ENCODE measurements at places on chromosomes 6 and 20. TPM values are rescaled to one million over a fixed set of nuclear protein-coding genes. Genes with fewer than 3 reads are reported as not detected.

MYL9 gene
- total RNA-seq = 274 TPM

FAM217A gene
- not detected for total RNA-seq

PABPC1L gene
- total RNA-seq = 123 TPM

TMEM170B gene
- total RNA-seq = 2.2 TPM

PSORS1C2 gene
- not detected for total RNA-seq

OTOR gene
- not detected for total RNA-seq

B4GALT5 gene
- total RNA-seq = 29.8 TPM

C6orf58 gene
- not detected for total RNA-seq

PRPF6 gene
- 73.9 TPM for total RNA-seq

PRSS16 gene
- 17.9 TPM for total RNA-seq

- no peak for DNase-seq
- no peak overlapping the region for H3K4me3 ChIP-seq
- H3K27ac ChIP-seq = no peak overlapping the region
- H3K27me3 ChIP-seq = no peaks in the 10 kb centered on the region
- no peaks in the 10 kb centered on the region for H3K36me3 ChIP-seq
Measured at GRCh38 chr6:142870787-142871415, 74.1 kb downstream of the HIVEP2 start.

DNA sequence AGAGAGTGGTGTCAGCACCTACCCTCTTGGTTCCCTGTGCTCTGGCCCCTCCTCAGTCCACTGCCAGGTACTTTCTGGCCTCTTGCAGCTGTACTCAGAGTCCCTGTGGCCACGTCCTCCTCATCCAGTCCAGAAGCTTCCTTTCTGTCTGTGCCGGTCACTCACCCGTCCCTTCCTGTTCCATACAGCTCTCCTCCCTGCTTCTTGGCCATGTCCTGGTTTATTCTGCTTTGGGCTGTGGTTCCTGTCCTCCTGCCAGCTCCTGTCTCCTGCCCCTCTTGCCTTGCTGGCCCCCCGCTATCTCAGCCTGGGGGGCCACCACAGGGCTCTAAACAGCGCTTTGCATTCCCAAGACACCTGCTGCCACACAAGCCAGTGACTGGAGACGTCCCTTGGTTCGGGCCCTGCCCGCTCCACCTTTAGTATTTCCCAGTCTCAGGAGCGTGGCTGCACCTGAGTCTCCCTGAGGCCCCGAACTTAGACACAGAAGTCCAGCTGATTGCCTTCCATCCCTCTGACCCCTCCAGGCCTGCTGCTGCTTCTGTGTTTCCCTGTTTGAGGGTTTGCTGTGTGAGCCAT is 15.5 kb upstream of the RBM38 start:
- no peaks in the 10 kb centered on the region for H3K4me1 ChIP-seq
- no peak overlapping the region for H3K4me3 ChIP-seq
- H3K36me3 ChIP-seq = peaks cover 85% of the 10 kb centered on the region

DNA sequence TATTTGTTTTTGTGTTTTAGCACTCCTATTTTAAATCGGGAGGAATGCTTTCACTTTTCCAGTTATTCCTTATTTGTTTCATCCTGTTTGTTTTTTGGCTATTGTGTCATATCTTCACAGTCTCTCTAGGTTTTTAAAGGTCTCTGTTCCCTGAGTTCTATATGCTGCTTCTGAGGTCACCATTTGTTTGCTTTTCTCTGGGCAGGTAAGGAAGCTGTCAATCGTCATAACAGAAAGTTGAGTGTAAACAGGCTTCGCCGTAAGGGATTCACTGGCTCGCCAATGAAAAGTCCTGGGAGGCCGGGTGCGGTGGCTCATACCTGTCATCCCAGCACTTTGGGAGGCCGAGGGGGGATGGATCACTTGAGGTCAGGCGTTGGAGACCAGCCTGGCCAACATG is 48.7 kb upstream of the RPS6KA2 start:
- no peaks in the 10 kb centered on the region for H3K36me3 ChIP-seq
- H3K4me3 ChIP-seq = no peak overlapping the region
- no peak overlapping the region for H3K27ac ChIP-seq
- no peaks in the 10 kb centered on the region for H3K27me3 ChIP-seq
- DNase-seq = no peak
- H3K4me1 ChIP-seq = no peaks in the 10 kb centered on the region

- DNase-seq = peak; percentile 40
- H3K27ac ChIP-seq = no peak overlapping the region
- no peaks in the 10 kb centered on the region for H3K4me1 ChIP-seq
- H3K36me3 ChIP-seq = no peaks in the 10 kb centered on the region
- H3K4me3 ChIP-seq = no peak overlapping the region
- no peaks in the 10 kb centered on the region for H3K27me3 ChIP-seq
Measured at GRCh38 chr6:168411130-168411529, 29.9 kb upstream of the SMOC2 start.

DNA sequence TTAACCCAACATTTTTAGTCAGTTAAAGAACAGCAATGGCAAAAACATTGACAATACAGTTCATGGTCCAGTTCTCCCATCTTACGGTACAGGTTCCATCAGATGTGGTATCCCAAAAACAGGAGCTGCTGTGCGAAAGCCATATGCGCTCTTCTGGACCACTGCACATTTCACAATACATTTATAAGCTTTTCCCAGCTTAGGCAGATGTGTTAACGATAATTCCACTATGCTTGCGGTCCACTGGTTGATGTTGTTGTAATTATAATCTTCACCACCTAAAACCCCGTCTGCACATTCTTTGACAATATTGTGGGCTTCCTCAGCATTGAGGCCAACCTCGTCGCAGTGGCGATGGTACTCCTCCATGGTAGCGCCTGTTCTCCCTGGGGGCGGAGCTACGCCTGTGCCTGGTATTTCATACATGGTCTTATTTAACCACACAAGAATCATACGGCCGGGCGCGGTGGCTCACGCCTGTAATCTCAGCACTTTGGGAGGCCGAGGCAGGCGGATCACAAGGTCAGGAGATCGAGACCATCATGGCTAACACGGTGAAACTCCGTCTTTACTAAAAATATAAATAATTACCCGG is 52.0 kb downstream of the BFSP1 start:
- H3K36me3 ChIP-seq = no peaks in the 10 kb centered on the region
- DNase-seq = no peak
- no peaks in the 10 kb centered on the region for H3K4me1 ChIP-seq
- H3K27me3 ChIP-seq = no peaks in the 10 kb centered on the region
- H3K27ac ChIP-seq = no peak overlapping the region

DNA sequence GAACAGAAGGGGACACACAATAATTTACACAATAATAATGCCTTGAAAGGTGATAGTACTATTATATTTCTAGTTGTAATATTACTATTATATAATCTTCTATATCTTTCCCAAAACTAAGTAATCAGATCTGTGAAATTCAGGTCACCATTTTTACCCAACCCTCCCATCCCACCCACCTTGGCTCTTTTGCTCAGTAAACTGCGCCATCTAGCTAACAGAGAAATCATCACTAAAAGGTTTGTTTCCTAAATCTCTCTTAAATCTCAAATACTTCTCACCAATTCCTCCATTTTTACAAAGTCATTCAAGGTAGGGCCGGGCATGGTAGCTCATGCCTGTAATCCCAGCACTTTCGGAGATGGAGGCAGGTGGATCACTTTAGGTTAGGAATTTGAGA is 83.4 kb downstream of the CDK19 start:
- no peak overlapping the region for H3K4me3 ChIP-seq
- DNase-seq = no peak
- no peaks in the 10 kb centered on the region for H3K27me3 ChIP-seq
- H3K4me1 ChIP-seq = no peaks in the 10 kb centered on the region

DNA sequence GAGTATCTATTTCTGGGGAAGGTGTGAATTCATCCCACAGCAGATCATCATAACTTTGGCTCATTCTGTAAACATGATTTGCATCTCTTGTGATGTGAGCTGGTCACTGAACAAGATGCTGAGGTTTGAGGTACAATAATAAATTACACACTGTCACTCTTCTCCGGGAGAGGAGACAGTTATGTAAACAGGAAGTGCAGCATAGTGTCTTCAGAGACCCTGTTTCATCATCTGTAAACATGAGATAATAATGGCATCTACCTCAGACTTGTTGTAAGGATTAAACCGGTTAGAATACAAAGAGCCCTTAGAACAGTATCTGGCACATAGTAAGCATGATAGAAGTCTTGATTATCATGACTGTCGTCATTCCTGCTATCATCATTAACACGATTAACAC is 125.2 kb downstream of the TBC1D7 start:
- peaks cover 4% of the 10 kb centered on the region for H3K4me1 ChIP-seq
- no peak overlapping the region for H3K4me3 ChIP-seq
- H3K27ac ChIP-seq = no peak overlapping the region
- peaks cover 30% of the 10 kb centered on the region for H3K36me3 ChIP-seq

- no peak overlapping the region for H3K4me3 ChIP-seq
- no peak overlapping the region for H3K27ac ChIP-seq
- H3K27me3 ChIP-seq = no peaks in the 10 kb centered on the region
- DNase-seq = no peak
- peaks cover 4% of the 10 kb centered on the region for H3K4me1 ChIP-seq
- no peaks in the 10 kb centered on the region for H3K36me3 ChIP-seq
Measured at GRCh38 chr6:30816791-30817739, 67.3 kb upstream of the DDR1 start.

- peaks cover 45% of the 10 kb centered on the region for H3K36me3 ChIP-seq
- H3K27ac ChIP-seq = no peak overlapping the region
- H3K27me3 ChIP-seq = no peaks in the 10 kb centered on the region
- peak; percentile 81 for DNase-seq
- H3K4me1 ChIP-seq = peaks cover under 1% of the 10 kb centered on the region
Measured at GRCh38 chr20:35947489-35947888, 6.8 kb downstream of the SCAND1 start.

DNA sequence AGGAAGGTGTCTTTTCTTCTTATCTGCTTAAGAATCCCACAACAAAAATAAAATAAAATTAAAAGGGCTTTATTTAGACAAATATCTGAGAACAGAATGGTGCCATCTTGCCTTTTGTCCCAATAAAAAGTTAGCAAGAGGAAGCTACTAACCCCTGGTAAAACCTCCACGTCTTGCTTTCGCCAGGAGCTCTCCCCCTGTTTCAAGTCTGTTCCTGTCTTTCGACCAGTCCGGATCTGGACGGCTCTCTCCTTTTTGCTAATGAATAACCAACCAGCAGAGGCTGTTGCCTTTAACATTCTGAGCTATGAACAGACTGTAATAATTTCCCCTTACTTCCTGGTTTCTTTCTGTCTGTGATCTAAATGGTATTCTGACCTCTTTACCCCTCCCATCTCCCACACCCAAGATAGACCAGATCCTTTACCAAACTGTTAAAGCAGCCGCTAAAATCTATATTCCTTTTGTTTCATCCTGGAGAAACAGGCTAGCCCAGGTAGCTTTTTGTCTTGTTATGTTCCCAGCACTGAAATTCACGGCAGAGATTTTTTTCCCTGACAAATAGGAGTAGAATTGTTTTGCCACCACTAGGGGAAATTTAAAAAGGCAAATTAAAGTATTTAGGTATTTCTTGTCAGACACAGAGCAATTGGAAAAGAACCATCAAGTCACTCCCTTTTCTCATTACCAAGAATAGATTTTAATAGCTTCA is at the start of gene FRK:
TSS of gene FRK (minus strand) at position 320 of the 712 bp plus-strand sequence. CDS start 580 bp downstream, outside the sequence.
- H3K36me3 ChIP-seq = no peaks in the 10 kb centered on the region
- H3K27me3 ChIP-seq = no peaks in the 10 kb centered on the region
- no peak within 1 kb of the TSS for H3K4me3 ChIP-seq
- DNase-seq = no peak

- no peak overlapping the region for H3K27ac ChIP-seq
- DNase-seq = peak; percentile 99
- no peaks in the 10 kb centered on the region for H3K36me3 ChIP-seq
- H3K27me3 ChIP-seq = peaks cover 72% of the 10 kb centered on the region
- no peaks in the 10 kb centered on the region for H3K4me1 ChIP-seq
- no peak overlapping the region for H3K4me3 ChIP-seq
Measured at GRCh38 chr6:37648465-37649330, 49.0 kb downstream of the MDGA1 start.

DNA sequence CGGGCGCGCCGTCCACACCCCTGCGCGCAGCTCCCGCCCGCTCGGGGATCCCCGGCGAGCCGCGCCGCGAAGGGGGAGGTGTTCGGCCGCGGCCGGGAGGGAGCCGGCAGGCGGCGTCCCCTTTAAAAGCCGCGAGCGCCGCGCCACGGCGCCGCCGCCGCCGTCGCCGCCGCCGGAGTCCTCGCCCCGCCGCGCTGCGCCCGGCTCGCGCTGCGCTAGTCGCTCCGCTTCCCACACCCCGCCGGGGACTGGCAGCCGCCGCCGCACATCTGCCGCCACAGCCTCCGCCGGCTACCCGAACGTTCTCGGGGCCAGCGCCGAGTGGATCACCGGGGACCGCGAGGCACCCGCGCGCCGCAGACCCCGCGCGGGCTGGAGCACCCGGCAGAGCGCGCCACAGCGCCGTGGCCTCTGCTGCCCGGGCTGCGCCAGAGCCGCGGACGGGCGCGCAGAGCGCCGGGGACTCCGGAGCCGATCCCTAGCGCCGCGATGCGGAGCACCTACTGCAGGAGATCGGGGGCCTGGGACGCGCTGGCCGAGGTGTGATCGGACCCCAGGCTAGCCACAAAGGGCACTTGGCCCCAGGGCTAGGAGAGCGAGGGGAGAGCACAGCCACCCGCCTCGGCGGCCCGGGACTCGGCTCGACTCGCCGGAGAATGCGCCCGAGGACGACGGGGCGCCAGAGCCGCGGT is at the start of gene BMP2:
TSS of gene BMP2 (plus strand) at position 151 of the 692 bp plus-strand sequence. CDS start 2,441 bp downstream, outside the sequence.
- DNase-seq = peak; percentile 82

GRCh38 chr6:11769244-11769643 is 9.4 kb downstream of the ADTRP start:
- H3K4me3 ChIP-seq = no peak overlapping the region
- H3K27ac ChIP-seq = no peak overlapping the region
- no peaks in the 10 kb centered on the region for H3K36me3 ChIP-seq
- no peak for DNase-seq
- no peaks in the 10 kb centered on the region for H3K27me3 ChIP-seq

DNA sequence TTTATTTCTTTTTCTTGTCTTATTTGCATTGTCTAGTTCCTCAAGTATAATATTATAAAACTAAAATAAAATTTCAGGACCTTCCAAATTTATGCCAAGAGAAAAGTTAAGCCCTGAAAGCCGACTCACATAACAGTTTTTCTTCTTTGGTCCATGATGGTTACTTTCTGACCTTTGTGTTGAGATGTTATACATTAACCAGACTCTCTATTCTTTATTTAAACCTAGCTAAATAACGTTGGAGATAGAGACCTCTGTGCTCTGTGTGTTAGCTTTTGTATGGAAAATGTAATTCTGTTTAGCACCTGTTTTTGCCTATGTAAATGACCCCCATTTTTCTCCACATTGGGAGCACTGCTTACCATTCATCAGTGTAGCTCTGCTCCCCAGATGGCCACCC is 352.4 kb downstream of the CD109 start:
- no peaks in the 10 kb centered on the region for H3K4me1 ChIP-seq
- H3K36me3 ChIP-seq = no peaks in the 10 kb centered on the region
- H3K27me3 ChIP-seq = no peaks in the 10 kb centered on the region

DNA sequence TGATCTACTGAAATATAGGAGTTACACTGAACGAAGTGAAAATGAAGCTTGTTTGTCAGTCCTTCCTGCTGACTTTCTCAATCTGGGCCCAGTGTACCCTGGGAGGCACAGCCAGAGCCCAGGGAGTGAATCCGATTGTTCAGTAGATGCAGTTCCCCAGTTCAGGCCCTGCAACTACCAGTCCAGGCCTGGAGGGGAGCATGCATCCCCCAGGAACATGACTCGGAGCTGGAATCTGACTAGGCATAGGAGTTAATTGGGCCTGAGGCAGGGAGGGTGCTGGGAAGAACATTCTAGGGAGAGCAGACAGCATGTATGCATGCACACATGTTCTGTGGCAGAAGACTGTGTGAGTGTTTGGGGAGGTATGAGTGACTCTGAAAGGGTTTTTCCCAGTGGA is 42.1 kb downstream of the PHACTR3 start:
- H3K4me3 ChIP-seq = no peak overlapping the region
- H3K4me1 ChIP-seq = no peaks in the 10 kb centered on the region
- no peak for DNase-seq
- H3K27ac ChIP-seq = no peak overlapping the region
